Epithelial cell of proximal tubule (primary cell): ENCODE measurements at places on chromosomes 3 and 15.

- no peak for DNase-seq
Measured at GRCh38 chr3:112459750-112460149, 39.5 kb downstream of the BTLA start.

DNA sequence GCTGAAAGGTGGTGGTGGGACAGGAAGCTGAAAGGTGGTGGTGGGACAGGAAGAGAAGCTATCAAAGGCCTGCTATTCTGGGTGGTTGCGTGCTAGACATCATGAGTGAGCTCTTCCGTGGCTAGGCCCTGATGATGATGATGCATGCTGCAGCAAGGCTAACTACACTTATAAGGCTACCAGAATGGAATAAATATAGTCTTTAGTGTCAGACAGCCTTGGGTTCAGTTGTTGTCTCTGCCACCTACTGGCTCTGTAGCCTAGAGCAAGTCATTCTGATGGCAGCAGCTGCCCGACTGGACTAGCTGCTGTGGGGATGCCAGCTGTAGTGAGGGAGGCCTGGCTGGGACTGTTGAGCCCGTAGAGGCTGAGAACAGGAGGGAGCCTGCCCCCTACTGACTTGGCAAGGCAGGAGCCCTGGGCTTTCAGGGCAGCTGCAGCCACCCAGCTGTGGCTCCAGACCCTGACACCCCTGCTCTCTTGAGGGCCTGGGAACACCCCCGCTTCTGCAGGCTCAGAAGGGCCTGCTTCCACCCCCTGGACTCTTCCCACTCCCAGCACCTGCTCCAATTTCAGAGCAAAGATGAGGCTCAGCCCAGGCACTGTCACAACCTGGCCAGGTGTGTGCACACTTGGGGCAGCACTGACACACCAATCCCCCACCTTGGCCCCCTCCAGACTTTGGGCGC lies 21.4 kb upstream of the ZBED2 start:
- DNase-seq = no peak

DNA sequence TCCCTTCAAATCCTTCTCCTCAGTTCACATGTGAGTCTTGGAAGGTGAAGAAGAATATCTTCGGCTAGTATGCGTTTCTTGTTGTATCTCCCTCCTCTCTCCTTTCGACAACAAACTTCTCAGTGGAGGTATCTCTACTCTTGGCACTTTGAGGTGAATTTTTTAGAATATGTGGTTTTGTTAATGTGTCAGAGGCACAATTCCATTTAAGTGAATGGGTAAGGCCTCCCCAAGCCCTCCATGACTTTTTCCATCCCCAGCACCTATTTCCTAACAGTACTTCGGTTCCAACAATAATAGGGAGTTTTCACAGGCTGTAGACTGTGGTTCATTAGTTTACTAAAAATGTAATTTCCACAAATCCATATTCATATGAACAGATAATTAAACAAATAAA lies 74.2 kb downstream of the TM4SF4 start:
- no peak for DNase-seq

DNA sequence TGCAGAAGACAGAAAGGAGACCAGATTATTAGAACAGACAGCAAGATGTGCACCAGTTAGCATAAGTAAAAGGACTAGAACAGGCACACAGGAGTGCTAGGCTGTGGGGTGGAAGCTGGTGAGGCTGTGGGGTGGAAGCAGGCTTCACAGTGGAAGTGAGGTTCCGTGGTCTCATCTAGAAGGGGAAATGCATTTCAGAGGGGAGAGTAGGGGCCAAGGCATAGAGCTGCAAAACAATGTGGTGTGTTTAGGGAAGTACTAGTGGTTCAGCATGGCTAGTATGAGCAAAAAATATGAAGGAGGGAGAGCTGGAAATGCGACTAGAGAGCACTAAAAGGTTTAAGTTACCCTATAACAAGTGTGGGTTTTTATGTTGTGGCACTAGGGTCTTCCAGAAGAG lies 6.5 kb downstream of the POPDC2 start:
- no peak for DNase-seq

GRCh38 chr3:11452312-11452711 lies 180.1 kb downstream of the ATG7 start:
- no peak for DNase-seq

- DNase-seq = no peak
Measured at GRCh38 chr3:47298439-47298838, 15.7 kb downstream of the KLHL18 start.

GRCh38 chr3:19248143-19248542 lies 99.8 kb downstream of the KCNH8 start:
- no peak for DNase-seq

- DNase-seq = no peak
Measured at GRCh38 chr3:128315313-128315712, 151.4 kb downstream of the DNAJB8 start.

- DNase-seq = no peak
Measured at GRCh38 chr3:187773233-187774184, 28.2 kb upstream of the BCL6 start.

GRCh38 chr3:132253262-132253878 lies 63.8 kb upstream of the ACP3 start:
- no peak for DNase-seq

GRCh38 chr3:13544293-13544831 lies 4.6 kb upstream of the FBLN2 start:
- no peak for DNase-seq

GRCh38 chr15:40335938-40336743 lies 4.6 kb downstream of the CCDC9B start:
- no peak for DNase-seq

GRCh38 chr3:58121183-58121582 lies 89.6 kb downstream of the DNASE1L3 start:
- DNase-seq = no peak

- no peak for DNase-seq
Measured at GRCh38 chr3:157142315-157142714, 17.6 kb downstream of the CCNL1 start.

GRCh38 chr3:8739757-8740504 lies 6.3 kb downstream of the CAV3 start:
- peak; percentile 74 for DNase-seq

DNA sequence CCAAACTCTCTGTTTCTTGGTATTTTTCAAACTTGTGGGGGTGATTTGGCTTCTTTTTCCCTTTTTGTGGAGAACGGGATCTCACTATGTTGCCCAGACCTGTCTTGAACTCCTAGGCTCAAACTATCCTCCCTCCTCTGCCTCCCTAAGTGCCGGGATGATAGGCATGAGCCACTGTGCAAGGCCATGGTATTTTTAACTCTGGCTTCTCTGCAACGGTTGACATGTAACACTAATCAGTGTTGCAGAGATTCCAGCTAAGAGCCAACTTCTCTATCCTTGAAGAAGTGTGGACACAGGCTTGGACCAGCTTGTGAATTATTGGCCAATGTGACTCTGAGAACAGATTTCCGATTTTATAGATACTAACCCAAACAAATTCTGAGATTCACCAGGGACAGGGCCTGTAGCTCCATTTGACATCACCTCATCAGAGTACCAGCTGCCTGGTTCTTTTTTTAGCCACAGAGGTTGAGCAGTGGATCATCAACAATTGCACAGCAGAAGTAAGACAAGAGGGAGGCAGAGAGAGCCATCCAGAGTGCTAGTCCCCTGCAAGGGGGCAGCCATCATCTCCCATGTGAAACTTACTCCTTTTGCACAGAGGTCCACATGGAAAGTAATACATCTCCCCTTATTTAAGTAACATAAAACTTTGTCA lies 98.1 kb upstream of the SYNPR start:
- DNase-seq = no peak

GRCh38 chr3:66037330-66037985 lies 1.3 kb downstream of the MAGI1 start:
- DNase-seq = no peak

DNA sequence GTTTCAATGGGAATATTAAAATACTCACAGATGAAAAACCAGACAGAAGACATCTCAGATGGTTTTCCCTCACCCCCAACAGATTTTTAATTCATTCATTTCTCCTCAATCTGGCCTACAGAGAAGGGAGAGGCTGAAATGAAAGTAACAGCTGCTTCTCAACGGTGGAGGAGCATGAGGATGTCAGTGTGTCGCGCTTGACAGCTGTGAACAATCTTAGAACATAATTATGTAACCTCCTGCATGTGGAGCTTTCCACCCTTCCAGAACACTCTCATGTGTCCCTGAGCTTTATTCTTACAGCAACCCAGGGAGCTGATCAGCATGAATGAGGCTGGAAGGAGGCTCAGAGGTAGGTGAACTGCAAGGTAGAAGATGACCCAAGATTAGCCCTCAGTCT lies 52.7 kb downstream of the MB21D2 start:
- DNase-seq = no peak

DNA sequence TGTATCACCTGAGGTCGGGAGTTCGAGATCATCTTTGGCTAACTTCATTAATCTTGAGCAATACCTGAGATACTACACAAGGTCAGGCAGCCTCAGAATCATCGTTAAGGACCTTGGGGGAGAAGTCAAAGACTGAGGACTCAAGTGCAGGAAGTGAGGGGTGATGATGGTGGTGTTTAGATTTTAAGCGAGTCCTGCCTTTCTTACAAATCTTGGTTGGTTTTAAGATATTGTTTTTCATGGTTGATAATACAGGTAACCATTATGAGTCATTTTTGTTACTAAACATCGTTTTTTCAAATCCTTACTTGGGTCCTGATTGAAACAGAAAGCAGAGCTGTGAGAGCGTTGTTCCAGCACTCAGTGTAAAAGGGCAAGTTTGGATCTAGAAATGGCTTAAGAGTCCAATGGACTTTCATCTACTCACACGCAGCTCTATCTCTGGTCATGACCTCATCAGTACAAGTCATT lies 4.1 kb downstream of the RASGRP1 start:
- DNase-seq = no peak

DNA sequence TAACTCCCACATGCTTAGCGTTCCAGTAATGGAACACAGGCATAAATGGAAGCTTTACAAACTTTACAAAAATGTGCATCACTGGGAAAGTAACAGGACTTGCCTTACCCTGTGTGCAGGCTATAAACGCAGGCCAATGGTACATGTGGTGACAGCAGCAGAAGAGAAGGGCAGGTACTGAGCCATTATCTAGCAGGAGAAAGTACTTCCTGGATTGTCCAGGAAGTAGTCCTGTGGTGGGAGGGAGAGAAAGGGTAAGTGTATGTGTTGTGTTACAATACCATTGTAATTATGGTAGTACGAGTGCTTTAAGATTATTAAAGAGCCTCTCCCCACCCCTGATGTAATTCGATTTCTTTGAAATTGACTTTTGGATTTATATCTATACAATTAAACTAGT lies 5.3 kb downstream of the ATP1B3 start:
- DNase-seq = no peak

GRCh38 chr15:39770748-39771689 lies 11.6 kb downstream of the FSIP1 start:
- DNase-seq = no peak

DNA sequence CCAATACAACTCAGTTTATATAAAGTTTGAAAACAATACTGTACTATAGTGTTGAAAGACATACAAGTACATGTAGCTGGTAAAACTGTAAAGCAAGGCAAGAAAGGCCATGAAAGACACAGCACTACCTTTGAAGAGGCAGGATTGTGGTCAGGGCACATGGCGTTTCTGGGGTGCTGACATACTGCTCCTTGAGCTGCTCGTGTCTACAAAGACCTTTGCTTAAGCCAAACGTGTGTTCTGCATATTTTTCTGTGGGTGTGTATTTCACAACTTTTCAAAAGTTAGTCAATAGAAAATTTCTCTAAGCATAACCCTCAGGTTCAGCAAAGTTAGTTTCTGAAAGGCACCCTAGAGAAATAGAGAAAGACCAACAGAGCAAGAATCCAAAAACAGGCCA lies 14.1 kb upstream of the TOPAZ1 start:
- no peak for DNase-seq

GRCh38 chr3:128686465-128686864 lies 35.8 kb upstream of the RPN1 start:
- DNase-seq = no peak

GRCh38 chr3:131933665-131934064 lies 101.1 kb downstream of the CPNE4 start:
- no peak for DNase-seq

GRCh38 chr3:149613988-149614387 lies 43.8 kb downstream of the WWTR1 start:
- no peak for DNase-seq

GRCh38 chr15:66545255-66545654 lies 20.5 kb downstream of the LCTL start:
- no peak for DNase-seq

DNA sequence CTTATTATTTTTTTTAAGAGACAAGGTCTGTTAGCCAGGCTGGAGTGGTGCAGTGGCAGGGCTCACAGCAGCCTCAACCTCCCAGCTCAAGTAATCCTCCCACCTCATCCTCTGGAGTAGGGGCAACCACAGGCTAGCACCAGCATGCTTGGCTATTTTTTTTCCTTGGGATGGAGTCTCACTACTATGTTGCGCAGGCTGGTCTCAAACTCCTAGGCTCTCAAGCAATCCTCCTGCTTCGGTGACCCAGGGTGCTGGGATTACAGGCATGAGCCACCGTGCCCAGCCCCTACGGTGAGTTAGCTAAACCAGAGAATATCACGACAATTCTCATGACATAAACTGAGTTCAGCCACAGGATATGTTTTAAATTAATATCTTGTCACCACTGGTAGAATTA lies 2.0 kb downstream of the DCUN1D1 start:
- no peak for DNase-seq

DNA sequence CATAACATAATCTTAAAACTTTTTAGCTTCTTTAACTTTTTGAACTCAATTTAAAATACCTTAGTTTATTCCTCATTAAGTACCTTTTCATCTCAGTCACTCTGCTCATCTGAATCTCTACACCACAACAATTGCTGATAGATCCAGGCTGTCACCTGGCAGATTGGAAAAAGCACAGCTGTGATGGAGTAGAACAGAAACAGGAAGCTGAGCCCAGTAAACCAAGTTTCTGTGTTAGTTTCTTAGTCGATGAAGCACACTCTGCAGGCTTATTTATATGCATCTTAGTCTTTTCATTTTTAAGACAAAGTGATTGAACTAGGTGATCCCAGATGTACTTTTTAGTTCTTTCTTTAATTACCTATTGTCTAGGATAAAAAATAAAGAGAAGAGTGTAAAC lies 1398.0 kb upstream of the ALCAM start:
- DNase-seq = no peak

- DNase-seq = no peak
Measured at GRCh38 chr15:41989573-41990242, 17.4 kb upstream of the EHD4 start.

DNA sequence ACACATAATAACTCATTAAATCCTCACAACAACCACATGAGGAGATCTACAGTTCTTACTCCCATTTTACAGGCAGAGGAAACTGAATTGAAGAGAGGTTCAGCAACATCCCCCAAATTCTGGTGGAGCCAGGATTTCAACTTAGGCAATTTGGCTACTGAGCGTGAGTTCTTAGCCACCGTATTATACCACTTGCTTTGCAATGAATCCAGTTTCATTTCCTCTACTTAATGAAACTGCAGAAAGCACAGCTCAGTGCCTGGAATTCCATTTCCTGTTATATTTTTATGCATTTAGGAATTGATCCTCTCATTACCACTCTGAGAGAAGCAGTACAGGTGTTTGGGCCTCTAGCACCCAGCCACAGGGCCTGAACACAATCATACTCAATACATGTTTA lies 4.3 kb downstream of the ZNF860 start:
- DNase-seq = no peak

GRCh38 chr3:186580785-186581184 lies 10.3 kb downstream of the DNAJB11 start:
- no peak for DNase-seq

GRCh38 chr3:149813367-149814281 lies 609 bp downstream of the RNF13 start:
- DNase-seq = peak; percentile 20
